ENCODE measurements at places on chromosomes 5 and 9.

GRCh38 chr5:72436796-72437471, 70.3 kb downstream of the ZNF366 start:
- H3K27me3 ChIP-seq, result no peaks in the 10 kb centered on the region
- no peak for DNase-seq
- H3K36me3 ChIP-seq, result no peaks in the 10 kb centered on the region
- H3K27ac ChIP-seq, result no peak overlapping the region

- no peak for DNase-seq
- no peaks in the 10 kb centered on the region for H3K4me1 ChIP-seq
- H3K27me3 ChIP-seq, result peaks cover 4% of the 10 kb centered on the region
- no peaks in the 10 kb centered on the region for H3K36me3 ChIP-seq
- H3K4me3 ChIP-seq, result no peak overlapping the region
- H3K27ac ChIP-seq, result no peak overlapping the region
Observed at GRCh38 chr9:87854580-87854955, 28.1 kb upstream of the SPATA31E1 start.

- no peak overlapping the region for H3K27ac ChIP-seq
- H3K36me3 ChIP-seq, result no peaks in the 10 kb centered on the region
- H3K4me3 ChIP-seq, result no peak overlapping the region
- peaks cover 21% of the 10 kb centered on the region for H3K4me1 ChIP-seq
Observed at GRCh38 chr5:78537821-78538220, 110.8 kb downstream of the LHFPL2 start.

- H3K27ac ChIP-seq, result no peak overlapping the region
- H3K4me1 ChIP-seq, result peaks cover 46% of the 10 kb centered on the region
- DNase-seq, result no peak
Observed at GRCh38 chr9:129464972-129465833, 155.7 kb downstream of the C9orf50 start.

- H3K27ac ChIP-seq, result no peak overlapping the region
- H3K27me3 ChIP-seq, result no peaks in the 10 kb centered on the region
- no peak for DNase-seq
- no peaks in the 10 kb centered on the region for H3K4me1 ChIP-seq
- H3K36me3 ChIP-seq, result no peaks in the 10 kb centered on the region
Observed at GRCh38 chr5:5258564-5258963, 118.4 kb downstream of the ADAMTS16 start.

GRCh38 chr5:180160789-180161188, 48.2 kb downstream of the RASGEF1C start:
- no peak overlapping the region for H3K4me3 ChIP-seq
- H3K27ac ChIP-seq, result no peak overlapping the region
- H3K36me3 ChIP-seq, result no peaks in the 10 kb centered on the region
- DNase-seq, result no peak

DNA sequence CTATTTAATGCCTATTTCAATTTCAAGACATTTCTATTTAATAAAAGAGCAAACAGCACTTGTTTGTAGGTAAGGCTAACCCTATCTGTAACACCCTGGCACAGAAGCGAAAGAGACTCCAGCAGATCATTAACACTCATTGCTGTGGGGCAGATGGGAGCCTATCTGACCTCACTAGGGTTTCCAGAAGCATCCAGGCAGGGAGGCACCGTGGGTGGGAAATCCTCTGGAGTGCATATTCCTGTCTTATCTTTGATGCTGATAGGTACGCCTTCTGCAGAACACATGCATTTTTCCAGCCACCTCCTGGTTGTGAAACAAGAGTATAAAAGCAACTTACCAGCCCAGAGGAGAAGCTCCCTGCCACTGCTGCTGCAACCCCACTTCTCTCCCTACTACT, 233.7 kb downstream of the GLIS3 start:
- no peaks in the 10 kb centered on the region for H3K27me3 ChIP-seq
- no peak for DNase-seq
- peaks cover 5% of the 10 kb centered on the region for H3K4me1 ChIP-seq

DNA sequence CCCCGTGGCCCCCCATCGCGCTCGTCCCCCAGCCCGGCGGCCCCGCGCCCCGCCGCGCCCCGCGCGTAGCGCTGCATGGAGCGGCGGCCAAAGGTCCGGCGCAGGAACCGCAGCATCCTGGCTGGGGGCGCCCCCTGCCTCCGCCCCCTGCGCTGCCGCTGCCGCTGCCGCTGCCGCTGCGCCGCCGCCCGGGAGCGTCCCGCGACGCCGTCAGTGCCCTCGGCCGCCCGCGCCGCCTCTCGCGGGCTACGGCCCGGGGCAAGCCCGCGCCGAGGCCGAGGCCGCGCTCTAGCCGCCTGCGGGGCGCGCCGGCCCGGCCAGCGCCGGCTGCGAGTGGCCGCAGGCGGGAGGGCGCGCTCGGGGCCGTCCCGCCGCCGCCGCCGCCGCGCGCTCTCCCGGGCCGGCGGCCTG, 523 bp downstream of the EPB41L4B start:
- no peak overlapping the region for H3K27ac ChIP-seq
- H3K4me1 ChIP-seq, result peaks cover 2% of the 10 kb centered on the region
- peak overlapping the region; percentile 50 for H3K4me3 ChIP-seq
- DNase-seq, result peak; percentile 26
- H3K36me3 ChIP-seq, result no peaks in the 10 kb centered on the region

GRCh38 chr5:33891788-33892619, at the start of gene ADAMTS12:
TSS of gene ADAMTS12 (minus strand) at chr5:33891990. CDS start at chr5:33891856, 134 bp downstream.
- H3K27me3 ChIP-seq, result no peaks in the 10 kb centered on the region
- peak within 1 kb of the TSS; percentile 85 for H3K27ac ChIP-seq

GRCh38 chr9:109518621-109519335, 20.7 kb upstream of the PTPN3 start:
- H3K36me3 ChIP-seq, result no peaks in the 10 kb centered on the region
- peaks cover 3% of the 10 kb centered on the region for H3K4me1 ChIP-seq
- no peak overlapping the region for H3K27ac ChIP-seq
- peaks cover 27% of the 10 kb centered on the region for H3K27me3 ChIP-seq
- H3K4me3 ChIP-seq, result no peak overlapping the region

DNA sequence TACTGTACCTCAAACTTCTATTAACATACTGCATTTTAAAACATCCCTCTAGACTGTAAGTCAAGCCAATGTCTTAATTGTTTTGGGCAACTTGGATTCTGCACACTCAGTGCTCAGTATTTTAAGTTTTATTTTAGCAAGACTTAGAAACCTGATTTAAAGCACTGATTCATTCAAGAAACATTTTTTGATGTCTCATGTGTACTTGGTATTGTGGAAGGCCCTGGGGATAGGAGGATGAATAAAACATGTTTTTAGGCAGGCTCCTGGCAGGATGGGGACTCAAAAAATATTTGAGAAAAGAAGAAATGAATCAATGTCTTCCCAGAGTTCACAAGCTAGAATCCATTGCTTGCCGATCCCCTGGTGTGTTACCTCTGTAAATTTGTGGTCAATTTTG, 334.0 kb upstream of the PUM3 start:
- no peak overlapping the region for H3K27ac ChIP-seq
- no peaks in the 10 kb centered on the region for H3K27me3 ChIP-seq
- H3K4me3 ChIP-seq, result no peak overlapping the region
- peaks cover 18% of the 10 kb centered on the region for H3K4me1 ChIP-seq
- no peak for DNase-seq

GRCh38 chr9:135600296-135600817, 38.8 kb downstream of the PAEP start:
- H3K27ac ChIP-seq, result no peak overlapping the region
- H3K4me1 ChIP-seq, result no peaks in the 10 kb centered on the region
- H3K27me3 ChIP-seq, result no peaks in the 10 kb centered on the region
- DNase-seq, result no peak

GRCh38 chr5:175557778-175558177, 79.4 kb downstream of the SFXN1 start:
- DNase-seq, result no peak
- H3K4me3 ChIP-seq, result no peak overlapping the region
- H3K27ac ChIP-seq, result no peak overlapping the region
- peaks cover 6% of the 10 kb centered on the region for H3K4me1 ChIP-seq
- no peaks in the 10 kb centered on the region for H3K27me3 ChIP-seq

GRCh38 chr9:35844628-35845270, 15.7 kb downstream of the TMEM8B start:
- no peak overlapping the region for H3K27ac ChIP-seq
- peaks cover 9% of the 10 kb centered on the region for H3K36me3 ChIP-seq
- H3K27me3 ChIP-seq, result no peaks in the 10 kb centered on the region
- H3K4me1 ChIP-seq, result no peaks in the 10 kb centered on the region
- DNase-seq, result no peak

- H3K27me3 ChIP-seq, result no peaks in the 10 kb centered on the region
- H3K36me3 ChIP-seq, result no peaks in the 10 kb centered on the region
- no peak overlapping the region for H3K27ac ChIP-seq
- DNase-seq, result no peak
- peaks cover 2% of the 10 kb centered on the region for H3K4me1 ChIP-seq
Observed at GRCh38 chr5:113040672-113041260, 64.2 kb downstream of the DCP2 start.

DNA sequence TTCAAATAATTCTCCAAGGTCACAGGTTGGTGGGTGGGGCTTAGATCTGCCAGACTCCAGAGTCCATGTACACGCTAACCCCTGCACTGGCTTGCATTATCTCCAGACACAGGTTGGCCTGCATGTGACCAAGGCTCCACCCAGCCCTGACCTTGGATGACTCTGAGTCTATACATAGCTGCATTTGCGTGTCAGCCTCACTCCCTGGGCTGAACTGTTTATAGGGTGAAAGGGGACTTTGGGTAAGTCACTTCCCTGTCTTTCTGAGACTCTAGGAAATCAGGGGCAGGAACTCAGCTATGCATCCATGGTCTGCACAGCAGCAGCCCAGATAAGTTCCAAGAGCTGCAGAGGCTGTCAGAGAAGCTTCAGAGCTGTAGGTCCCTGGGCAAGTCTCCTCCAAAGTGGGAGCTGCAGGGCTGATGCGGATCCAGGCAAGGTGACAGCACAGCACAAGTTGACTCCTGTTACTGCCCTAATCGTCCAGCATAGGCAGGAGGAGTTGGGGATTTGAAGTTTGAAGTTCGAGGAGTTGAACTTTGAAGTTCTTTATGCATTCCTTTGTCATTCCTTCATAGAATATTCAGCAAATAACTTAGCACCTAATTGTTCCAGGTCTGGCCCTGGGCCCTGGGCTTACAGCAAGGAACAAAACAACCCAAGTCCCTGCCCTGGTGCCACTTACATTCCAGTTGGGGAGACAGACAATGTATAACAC, 53.4 kb downstream of the SLC22A5 start:
- peaks cover 4% of the 10 kb centered on the region for H3K4me1 ChIP-seq
- H3K27ac ChIP-seq, result no peak overlapping the region
- H3K36me3 ChIP-seq, result no peaks in the 10 kb centered on the region
- no peak overlapping the region for H3K4me3 ChIP-seq

DNA sequence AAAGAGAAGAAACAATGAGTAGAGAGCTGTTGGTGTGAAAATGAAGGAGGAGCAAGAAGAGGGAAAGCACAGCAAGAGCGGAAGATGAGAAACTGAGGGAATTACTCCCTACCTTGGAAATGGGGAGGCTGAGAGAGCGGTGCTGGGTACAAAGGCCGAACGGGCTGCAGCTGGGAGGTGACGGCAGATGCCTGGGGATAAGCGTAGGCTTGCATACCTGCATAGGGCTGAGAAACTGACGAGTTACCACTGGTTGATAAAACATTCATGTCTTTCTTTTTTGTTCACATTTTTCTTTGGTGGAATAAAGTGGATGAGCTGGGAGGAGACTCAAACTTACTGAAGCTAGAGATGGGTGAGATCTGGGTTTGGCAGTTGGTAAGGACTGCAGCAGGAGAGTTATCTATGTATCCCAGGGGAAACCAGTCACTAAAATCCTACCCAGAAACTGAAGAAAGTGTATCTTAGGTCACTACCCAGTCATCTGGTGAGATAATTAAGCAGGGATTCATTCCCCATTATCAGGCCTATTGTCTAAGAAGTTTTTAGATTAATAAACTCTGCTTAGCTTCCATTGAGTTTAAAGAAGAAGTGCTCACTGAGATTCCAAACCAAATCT, 34.8 kb downstream of the FKBP15 start:
- peaks cover 96% of the 10 kb centered on the region for H3K36me3 ChIP-seq
- H3K27ac ChIP-seq, result no peak overlapping the region
- no peak for DNase-seq
- H3K27me3 ChIP-seq, result no peaks in the 10 kb centered on the region
- no peak overlapping the region for H3K4me3 ChIP-seq
- no peaks in the 10 kb centered on the region for H3K4me1 ChIP-seq

GRCh38 chr9:4803670-4804530, 11.2 kb downstream of the RCL1 start:
- H3K27me3 ChIP-seq, result no peaks in the 10 kb centered on the region
- DNase-seq, result no peak
- no peak overlapping the region for H3K27ac ChIP-seq
- H3K4me3 ChIP-seq, result no peak overlapping the region
- no peaks in the 10 kb centered on the region for H3K36me3 ChIP-seq
- no peaks in the 10 kb centered on the region for H3K4me1 ChIP-seq

DNA sequence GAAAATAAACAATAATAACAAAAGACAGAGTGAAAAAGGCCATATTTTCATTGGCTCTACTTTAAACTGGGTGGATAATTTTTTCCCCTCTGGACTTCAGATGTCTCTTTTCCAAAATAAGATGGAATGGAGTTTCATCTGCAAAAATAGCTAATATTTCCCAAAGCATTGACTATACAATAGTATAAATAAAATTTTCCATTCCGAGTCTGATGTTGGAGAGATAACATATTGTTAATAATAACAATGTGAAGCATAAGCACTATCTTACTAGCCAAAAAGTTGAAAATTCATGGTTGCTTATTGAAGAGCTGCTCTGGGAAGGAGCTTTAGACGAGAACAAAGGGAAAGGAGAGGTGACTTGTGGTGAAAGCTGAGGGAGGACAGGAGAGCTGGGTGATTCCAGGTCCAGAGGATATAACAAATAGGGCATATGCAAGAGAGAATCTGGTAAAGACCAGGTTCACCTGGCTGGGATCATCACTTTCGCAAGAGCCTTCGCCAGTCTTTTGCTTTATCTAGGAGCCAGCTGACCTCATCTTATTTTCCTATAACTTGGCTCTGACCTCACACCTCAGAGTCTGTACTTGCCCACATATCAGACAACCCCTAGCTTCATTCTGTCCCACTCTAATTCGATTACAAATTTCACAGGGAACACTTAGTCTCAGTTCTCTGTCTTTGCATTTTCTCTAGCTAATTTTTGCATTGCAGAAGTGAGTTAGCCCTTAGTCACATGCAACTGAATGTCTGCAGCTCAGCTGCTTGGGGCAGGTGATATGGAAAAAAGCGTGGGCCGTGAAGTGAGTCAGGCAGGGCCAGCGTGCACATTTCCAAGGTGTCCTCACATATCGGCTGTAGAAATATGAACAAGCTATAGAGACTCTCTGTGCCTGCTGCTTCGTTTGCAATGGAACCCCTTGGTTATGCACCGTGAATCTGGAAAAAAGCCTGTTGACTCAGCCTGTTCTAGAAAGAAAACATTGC, 7.6 kb upstream of the ZNF474 start:
- no peak overlapping the region for H3K27ac ChIP-seq
- no peak overlapping the region for H3K4me3 ChIP-seq
- peaks cover 2% of the 10 kb centered on the region for H3K27me3 ChIP-seq
- no peaks in the 10 kb centered on the region for H3K36me3 ChIP-seq
- no peak for DNase-seq
- H3K4me1 ChIP-seq, result peaks cover 1% of the 10 kb centered on the region

DNA sequence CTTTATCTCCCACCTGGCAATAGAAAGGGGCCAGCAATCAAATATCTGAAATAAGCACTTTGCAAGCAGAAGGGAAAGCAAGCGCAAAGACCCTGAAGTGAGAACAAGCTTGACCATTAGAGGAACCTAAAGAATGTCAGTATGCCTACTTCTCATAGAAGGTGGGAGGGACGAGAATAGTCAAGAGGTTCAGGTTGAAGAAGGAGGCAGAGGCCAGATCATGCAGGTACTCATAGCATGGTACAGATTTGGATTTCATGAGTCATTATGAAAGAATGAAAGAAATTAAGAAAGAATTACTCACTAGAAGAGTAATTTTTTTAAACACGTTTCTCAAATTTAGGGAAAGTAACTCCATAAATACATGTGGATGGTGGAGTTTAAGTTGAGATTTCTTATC, 33.7 kb downstream of the MCTP1 start:
- H3K36me3 ChIP-seq, result no peaks in the 10 kb centered on the region
- DNase-seq, result no peak
- no peaks in the 10 kb centered on the region for H3K4me1 ChIP-seq
- no peak overlapping the region for H3K27ac ChIP-seq

Measured in neuronal stem cell (in vitro differentiated cells).